ENCODE measurements at places on chromosomes 7 and 10.

GRCh38 chr10:96370584-96371157, 11.9 kb upstream of the OPALIN start:
- peak; percentile 12 for DNase-seq

- DNase-seq: no peak
Observed at GRCh38 chr10:30169342-30169741, 110.0 kb upstream of the JCAD start.

DNA sequence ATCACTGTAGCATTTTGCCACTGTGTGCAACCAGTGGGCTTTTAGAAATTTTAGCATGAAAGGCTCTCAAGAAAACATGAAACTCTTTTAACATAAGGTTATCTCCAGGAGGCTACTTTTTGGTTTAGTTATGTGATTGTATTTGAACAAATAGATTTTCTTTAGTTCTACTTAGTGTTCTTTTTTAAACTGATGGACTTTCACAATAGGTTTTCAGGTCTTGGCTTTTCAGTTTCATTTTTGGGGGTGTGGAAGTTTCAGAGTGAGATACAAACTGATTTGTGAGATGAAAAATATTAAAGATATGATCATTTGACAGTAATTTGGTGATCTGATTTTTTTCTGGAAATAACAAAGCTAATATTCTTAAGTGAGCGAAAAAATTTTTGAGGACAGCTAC, 344.1 kb downstream of the PHF14 start:
- DNase-seq: no peak

DNA sequence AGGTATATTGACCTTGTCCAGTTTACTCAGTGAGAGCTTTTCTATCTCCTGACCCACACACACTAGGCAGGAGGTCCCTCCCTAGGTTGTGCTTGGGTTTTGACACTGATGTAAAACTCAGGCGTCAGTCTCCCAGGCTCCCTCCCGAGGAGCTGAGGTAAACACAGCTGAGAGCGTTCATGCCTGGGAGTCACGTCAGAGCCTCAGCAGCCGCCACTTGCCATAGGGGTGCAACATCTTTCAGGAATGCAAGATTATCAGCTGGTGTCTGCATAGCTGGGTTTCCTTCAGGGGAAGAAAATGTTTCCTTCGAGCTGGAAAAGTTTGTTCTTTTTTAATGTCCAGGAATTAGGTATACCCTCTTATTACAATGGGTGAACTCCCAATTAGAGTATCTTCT, 70.6 kb downstream of the FGFR2 start:
- DNase-seq: no peak

- no peak for DNase-seq
Observed at GRCh38 chr10:46310851-46311250, 24.1 kb downstream of the ANTXRL start.

DNA sequence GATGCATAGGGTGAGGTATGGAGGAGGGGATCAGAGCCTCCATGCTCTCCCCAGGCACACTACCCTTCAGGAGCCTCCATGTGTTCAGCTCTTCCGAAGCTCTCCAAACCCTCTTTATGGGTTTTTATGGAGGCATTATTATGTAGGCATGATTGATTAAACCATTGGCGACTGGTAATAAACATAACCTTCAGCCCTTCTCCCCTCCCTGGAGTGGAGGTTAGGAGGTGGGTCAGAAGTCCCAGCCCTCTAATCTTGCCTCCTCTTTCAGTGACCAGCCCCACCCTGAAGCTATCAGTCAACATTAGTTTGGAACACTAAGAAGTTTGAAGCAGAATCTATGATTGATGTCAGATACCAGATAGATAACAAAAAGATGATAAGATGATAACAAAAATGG, 23.3 kb downstream of the CAPZA2 start:
- DNase-seq: no peak

DNA sequence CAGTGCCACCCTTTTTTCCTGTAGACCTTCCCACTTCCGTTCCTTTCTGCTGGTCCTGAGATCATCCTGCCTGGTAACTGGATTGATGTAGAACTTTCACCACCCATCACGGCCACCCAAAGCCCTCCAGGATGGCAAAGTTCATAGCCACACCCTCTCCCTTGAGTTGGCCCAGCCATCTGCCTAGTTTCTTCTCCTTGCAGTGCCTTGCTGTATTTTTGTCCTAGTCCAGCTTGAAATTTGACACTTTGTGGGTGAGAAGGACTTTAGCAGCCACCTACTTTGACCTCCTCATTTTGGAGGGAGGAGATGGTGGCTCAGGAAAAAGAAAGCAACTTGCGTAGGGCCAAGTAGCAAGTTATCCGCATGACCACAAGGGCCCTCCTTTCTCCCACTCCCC, 140.7 kb downstream of the BUB3 start:
- DNase-seq: no peak

- DNase-seq: no peak
Observed at GRCh38 chr10:68176797-68177196, 55.1 kb downstream of the ATOH7 start.

GRCh38 chr7:81234896-81235295, 316.0 kb upstream of the SEMA3C start:
- DNase-seq: no peak

- DNase-seq: no peak
Observed at GRCh38 chr10:51109801-51110533, 35.7 kb downstream of the PRKG1 start.

DNA sequence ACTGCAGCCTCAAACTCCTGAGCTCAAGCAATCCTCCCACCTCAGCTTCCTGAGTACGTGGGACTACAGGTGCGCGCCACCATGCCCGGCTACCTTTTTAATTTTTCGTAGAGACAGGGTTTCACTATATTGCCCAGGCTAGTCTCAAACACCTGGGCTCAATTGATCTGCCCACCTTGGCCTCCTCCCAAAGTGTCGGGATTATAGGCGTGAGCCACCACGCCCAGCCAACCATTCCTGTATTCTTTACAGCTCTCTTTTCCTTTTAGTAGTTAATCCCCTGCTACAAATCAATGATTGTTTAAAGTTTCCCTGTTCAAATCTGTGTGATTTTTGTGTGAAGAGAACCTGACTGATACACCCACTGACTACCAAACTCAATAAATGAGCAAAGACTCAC, 75.4 kb upstream of the SVIL start:
- no peak for DNase-seq

DNA sequence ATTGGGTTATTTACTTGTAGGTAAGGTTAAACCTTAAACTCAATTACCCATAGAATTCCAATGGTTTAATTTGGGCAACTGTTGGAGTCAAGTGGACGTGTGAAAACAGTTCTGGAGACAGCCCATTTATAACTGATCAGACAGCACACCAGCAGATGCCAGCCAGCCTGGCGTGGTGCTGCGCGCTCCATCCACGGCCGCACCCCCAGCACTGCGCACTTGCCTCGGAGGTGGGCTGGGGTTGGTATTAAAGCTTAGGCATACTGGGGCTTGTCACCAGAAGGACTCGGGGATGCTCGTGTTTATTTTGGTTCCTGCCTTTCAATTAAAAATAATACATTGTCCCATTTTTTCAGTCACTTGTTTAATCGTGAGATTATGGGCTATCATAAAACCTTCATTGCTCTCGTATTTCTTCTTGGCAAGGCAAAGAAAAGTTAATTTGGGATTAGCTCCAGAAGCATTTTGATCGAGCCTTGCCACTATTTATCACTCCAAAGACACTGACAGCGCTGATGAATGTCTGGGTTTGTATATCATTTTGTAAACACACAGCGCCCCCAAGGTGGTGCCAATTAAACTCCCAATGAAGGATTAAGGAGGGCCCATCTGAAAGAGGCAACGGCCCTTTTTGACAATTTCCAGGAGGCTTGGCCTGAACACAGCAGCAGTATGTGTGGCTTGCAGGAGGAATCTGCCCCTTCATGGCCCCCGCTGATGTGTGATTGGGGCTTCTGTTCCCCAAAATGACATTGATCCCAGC, 204.5 kb upstream of the CXCL12 start:
- no peak for DNase-seq

DNA sequence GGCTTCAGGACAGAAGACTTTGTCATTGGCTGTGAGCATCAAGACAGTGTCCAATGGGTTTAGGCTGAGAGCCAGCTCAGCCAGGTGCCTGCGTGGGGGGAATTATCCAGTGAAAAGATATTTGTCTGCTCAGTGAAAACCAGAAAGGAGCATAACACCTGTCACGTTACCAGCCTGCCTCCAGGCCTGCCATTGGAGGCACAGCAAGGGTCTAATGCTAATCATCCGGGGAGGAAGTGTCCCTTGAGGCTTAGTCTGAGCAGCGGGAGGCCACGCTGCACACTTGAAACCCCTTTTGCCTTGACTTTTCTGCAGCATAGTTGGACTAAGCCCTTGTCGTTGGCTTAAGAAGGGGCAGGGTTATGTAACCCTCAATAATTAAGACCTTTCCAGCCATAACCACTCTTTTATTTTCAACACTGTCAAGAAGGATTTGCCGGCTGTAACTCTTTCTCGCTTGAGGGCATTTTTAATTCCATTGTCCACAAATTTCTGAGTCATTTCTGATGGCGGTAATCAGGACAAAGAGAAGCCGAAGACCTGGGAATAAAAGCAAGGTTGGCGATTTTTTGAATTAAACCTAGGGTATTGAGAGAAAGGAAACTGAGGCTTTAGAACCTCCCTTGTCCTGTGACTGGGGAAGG, 639.6 kb upstream of the FOXK1 start:
- no peak for DNase-seq

- DNase-seq: no peak
Observed at GRCh38 chr10:44860811-44861736, 50.1 kb upstream of the TMEM72 start.

- DNase-seq: no peak
Observed at GRCh38 chr10:102626026-102626685, 18.1 kb upstream of the TRIM8 start.

DNA sequence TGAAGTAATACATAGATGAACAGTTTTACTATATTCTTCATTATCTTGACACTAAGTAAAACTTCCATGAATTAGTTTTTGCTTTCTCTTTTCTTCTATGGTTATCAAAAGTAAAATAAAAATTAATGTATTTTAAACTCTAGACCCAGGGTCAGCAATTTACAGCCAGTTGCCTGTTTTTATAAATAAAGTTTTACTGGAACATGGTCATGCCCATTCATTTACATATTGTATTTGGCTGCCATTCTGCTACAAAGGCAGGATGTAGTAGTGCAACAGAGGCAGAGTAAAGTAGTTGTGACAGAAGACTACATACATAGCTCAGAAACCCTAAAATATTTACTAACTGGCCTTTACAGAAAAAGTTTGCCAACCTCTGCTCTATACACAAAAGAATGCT, 98.8 kb downstream of the CNOT4 start:
- no peak for DNase-seq

- DNase-seq: no peak
Observed at GRCh38 chr7:21960922-21961321, 15.2 kb upstream of the CDCA7L start.

DNA sequence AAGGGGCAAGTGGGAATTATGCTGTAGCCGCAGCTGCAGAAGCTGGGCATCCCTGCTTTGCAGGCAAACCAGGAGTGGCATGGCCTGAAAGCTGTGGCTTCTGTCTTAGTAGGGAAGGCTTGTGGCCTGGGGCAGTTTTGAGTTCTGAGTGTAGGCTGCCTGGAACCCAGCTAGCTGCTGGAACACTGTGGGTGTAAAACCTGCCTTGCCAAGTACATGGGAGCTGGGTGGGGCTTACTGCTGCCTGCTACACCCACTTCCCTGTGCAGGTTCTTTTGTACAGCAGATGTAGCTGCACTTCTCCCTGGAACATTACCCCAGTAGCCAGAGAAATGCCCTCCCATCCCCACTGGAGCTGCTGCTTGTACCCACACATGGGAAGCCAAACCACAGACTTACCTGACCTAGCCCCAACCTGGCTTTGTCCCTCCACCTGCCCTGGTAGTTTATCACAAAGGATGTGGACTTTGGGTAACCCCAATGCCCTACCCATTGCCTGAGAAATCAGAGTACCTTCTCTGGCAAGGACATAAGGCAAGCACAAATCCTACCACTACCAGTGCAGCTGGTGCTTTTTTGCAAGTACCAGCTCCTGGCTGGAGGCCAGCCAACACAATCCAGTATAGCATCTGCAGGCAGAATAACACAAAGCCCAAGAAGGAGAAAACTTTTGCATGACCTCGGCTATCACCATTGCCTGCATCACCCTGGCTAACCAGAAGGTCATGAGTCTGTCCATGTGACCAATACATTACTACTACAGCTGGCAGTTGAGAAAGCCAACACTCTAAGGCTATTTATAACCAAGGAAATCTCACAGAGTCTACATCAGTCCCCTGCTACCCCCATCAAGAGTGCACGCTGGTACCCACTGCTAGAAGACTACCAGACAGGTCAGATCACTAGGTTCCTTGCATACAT, 26.5 kb upstream of the PPP1R3A start:
- DNase-seq: no peak
